HEK293T (cell line): ENCODE measurements at places on chromosomes 7 and 10.

GRCh38 chr7:30923774-30924413 is 12.2 kb downstream of the AQP1 start:
- DNase-seq = no peak

- no peak for DNase-seq
These were observed 5.2 kb downstream of the DUSP5 start for GRCh38 chr10:110502851-110503301.

GRCh38 chr10:13956826-13957225 is 370.1 kb downstream of the PRPF18 start:
- no peak for DNase-seq

- DNase-seq = no peak
These were observed 451.1 kb upstream of the PFKP start for GRCh38 chr10:2616215-2616614.
